ENCODE measurements at places on chromosomes 1 and 21.

GRCh38 chr1:174209347-174210187 lies 50.2 kb downstream of the RABGAP1L start:
- no peak for DNase-seq

DNA sequence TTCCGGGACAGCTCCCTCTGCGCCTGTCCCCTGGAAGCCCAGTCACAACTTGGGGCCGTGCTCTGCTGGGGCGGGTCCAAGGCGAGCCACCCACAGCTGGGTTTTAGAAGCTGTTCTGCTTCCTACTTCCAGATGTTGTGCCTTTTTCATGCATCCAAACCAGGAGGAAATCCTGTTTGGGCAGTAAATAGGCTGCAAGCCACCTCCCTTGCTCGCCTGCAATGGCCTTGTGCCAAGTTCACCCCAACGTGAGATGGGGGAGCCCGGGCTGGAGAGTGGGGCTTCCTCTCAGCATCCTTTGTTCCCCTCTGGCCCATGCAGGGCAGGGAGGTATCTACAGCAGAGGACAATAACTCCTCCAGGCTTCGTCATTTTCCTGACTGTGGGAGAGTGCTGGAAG lies 73.2 kb downstream of the DMRTB1 start:
- DNase-seq: no peak

- no peak for DNase-seq
These were observed 124.0 kb downstream of the LMO4 start for GRCh38 chr1:87452648-87453047.

DNA sequence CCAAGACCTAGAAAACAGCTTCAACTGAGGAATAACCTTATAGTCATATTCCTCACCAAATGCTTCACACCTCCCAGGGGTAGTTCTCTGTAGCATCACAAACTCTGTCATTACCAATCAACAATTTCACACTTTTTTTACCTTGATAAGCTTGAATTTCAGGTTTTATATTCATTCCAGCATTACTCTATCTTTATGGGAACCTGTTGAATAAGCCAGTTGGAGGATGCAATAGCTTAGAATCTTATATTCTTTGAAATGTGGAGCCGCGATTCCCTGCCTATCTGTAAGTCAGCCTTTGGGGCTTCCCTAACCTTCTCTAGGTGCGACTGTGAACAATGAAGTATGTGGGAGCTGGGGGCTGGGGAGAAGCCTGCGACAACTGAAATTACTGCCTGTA lies 145.4 kb downstream of the GREM2 start:
- DNase-seq: no peak

GRCh38 chr1:26727476-26727875 lies 31.7 kb downstream of the ARID1A start:
- DNase-seq: no peak

- no peak for DNase-seq
These were observed 35.3 kb downstream of the VWA5B1 start for GRCh38 chr1:20325844-20326420.

- no peak for DNase-seq
These were observed 178.5 kb upstream of the LYPLAL1 start for GRCh38 chr1:218995091-218995665.

DNA sequence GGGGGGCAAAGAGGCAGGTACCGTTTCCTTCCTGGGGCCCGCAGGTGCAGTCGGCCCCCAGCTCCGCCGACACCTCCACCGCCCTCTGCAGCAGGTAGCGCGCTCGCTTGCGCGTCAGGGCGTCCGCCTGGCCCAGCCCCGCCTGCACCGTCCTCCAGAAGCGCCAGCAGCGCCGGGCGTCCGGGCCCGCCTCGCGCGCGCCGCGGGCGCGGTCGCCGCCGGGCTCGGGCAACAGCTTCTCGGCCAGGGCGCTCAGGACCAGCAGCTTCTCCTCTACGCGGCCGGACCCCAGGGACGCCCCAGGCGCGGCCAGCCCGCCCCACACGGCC lies 863 bp downstream of the TARBP1 start:
- DNase-seq: no peak

- DNase-seq: no peak
These were observed 355.8 kb upstream of the NR5A2 start for GRCh38 chr1:199671684-199672083.

DNA sequence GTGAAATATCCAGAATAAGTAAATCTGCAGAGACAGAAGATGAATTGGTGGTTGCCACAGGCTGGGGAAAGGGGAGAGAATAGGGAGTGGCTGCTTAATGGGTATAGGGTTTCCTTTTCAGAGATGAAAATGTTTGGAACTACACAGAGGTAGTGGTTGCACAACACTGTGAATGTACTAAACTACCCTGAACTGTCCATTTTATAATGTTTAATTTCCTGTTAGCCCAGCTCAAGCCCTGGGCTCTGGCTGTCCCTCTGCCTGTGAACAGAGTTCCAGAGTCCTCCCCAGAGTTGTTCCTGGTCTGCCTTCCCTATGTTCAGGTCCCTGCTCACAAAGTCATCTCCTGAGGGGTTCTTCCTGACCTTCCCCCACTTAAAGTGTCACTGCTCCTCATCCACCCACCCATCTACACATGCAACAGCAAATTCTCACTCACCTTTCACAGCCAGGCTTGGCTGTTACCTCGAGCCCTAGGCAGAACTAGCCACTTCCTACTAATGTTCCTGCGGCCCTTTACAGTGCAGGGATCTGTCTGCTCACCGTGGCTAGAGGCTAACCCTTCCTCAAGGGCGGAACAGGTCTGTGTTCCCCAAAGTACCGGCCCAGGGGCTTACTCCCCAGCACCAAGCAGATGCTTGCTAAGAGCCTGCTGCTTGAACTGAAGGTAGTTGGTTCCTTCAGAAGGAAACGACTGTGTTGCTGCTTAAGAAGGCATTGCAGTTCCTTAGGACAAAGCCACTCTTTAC lies 22.4 kb downstream of the DHCR24 start:
- no peak for DNase-seq

GRCh38 chr1:160797861-160798273 lies 1.9 kb downstream of the LY9 start:
- DNase-seq: peak; percentile 56

GRCh38 chr1:179052776-179053175 lies 27.1 kb downstream of the FAM20B start:
- no peak for DNase-seq

DNA sequence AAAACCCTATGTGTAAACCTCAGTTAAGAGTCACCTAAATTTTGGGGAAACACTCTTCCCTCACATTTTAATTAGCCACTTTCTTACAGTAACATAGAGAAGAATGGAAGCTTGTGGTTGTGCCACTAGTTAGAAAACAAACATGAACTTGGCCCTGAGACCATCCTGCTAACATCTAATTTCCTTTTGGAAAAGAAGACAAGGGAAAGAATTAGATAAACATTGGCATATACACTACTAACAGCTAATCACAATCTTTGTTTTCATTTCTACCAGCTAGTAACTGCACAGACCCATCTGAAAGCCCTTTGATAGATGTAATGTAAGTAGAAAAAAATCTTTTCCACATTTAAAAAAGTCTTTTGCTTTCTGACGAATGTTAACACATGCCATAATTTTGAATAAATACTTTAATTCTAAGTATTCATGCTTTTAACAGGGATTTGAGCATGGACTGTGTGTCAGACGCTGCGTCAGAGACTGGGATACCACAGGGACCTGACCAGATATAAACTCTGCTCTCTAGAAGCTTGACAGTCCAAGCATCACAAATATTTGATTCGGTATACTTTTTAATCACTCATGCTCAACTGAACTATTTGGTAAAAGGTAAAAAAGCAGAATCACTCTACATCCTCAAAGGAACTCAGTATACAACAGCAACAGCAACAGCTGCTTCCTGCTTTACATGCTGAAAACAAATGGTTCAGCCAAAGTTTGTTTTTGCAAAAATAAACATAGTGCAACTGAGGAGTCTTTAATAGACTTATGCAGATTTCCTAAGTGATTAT lies 30.2 kb downstream of the DPH5 start:
- no peak for DNase-seq

DNA sequence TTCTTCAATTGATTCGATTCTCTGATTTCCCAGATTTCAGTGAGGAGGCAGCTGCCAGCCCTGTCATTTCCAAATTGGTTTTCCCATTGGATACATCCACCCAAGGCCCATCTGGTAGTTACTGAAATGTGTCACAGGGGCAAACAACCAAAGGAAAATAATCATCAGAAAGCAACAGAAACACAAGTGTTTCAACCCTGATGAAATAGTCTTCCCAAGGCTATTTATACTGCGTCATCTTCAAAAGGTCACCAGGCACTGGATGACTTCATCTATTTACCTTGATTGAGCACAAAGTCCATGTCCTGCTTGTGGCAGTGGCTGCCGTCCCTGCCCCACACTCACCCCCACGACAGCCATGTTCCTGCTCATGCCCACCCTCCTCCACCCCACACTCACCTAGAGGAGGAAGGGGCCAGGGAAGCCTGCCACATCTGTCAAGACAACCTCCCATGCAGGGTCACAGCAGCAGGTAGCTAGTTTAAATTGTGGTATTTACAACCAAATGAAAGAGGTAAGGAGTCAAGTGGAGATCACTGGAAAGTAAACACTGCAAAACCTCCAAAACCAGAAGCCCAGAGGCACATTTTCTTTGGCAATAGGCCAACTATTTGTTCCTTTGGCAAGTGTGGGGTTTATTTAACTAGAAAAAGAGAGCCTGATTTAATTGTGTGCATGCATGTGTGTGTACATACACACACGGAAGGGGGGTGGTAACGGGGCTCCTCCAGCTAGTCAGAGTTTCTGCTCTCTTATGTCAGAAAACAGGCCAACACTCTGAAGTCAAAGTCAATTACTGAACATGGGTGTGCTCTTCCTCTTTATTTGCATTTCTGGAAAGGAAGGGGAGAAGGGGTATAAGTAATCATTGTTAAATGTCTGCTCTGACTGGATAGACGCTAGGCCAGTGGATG lies 49.5 kb upstream of the RAB4A start:
- DNase-seq: peak; percentile 40

- DNase-seq: no peak
These were observed 17.0 kb downstream of the FAM151A start for GRCh38 chr1:54606096-54606989.

DNA sequence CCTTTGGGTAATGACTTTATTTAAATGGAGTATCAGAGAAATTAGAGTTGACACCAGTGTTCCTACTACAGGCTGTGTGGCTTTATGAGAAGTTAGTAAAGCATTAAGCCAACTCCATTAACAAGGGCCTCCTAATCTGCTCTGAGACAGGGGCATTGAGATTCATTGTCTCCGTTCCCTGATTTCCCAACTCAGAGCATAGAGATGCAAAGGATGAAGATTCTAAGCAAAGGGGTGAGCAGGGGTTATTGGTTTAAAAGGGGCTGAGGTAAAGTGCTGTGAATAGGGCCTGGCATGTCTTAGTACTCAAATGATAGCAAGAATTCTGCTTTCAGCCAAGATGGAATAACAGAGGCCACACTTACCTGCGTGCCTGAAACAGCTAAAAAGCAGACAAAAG lies 428.4 kb downstream of the PTPRU start:
- no peak for DNase-seq

DNA sequence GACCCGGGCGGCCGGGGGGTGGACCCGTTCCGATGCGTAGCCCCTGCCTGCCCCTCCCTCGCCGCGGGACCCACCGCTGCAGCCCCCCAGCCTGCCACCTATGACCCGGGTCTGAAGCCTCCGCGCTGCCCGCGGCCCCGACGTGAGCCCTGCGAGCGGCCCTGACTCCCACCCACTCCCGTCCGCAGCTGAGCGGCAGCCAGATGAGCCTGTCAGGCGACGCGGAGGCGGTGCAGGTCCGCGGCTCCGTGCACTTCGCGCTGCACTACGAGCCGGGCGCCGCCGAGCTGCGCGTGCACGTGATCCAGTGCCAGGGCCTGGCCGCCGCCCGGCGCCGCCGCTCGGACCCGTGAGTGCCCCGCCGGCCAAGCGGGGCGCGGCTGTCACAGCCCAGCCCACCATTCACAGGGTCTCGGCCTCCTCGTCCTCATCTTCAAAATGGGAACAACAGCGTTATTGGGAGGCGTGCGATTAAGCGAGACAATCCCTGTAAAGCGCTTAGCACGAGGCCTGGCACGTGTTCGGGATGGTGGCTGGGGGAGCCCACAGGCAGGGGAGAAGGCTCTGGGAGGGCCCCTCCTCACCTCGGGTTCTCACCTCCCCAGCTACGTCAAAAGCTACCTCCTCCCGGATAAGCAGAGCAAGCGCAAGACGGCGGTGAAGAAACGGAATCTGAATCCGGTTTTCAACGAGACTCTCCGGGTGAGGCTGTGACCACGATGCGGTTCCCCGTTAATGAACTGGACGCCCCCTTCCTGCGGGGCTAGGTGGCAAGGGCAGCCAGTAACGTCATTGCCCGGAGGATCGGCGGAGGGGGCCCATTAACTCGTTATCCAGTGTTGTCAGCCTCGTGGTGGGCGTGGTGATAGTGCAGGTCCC lies 8.2 kb downstream of the SYTL1 start:
- no peak for DNase-seq

- peak; percentile 74 for DNase-seq
These were observed 34.4 kb downstream of the CAPZB start for GRCh38 chr1:19450811-19451515.

- DNase-seq: no peak
These were observed 89.9 kb upstream of the ADGRL2 start for GRCh38 chr1:81710857-81711256.

DNA sequence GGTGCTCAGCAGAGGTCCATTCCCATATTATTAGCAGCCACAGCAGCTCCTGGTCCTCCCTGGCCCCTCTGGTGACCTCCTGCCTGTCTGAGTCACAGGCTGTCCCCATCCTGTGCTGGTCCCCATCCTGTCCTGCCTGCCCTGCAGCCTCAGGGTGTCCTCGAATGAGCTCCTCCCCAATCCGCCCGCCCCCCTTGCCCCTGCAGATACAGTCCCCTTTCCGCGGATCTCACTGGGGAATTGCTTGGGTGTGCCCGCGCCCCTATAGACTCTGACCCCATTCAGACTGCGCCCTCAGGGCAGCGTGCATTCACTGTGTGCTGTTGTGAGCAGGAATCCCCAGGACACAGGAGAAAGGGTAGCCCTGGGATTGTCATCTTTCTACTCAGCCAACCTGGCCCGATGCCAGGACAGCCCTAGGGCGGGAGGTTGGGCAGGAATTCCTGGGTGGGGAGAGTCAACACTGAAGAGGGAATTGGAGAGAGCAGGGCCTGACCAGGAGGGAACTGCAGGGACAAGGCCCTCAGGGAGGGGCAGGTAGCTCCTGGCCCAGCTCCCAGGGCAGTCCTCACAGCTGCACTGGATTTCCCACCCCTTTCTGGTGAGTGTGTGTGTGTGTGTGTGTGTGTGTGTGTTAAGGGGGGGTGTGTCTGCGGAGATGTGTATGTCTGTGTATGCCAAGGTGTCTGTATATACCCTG lies 1.1 kb upstream of the GUCA2A start:
- DNase-seq: peak; percentile 77

All from epithelial cell of prostate (primary cell).